ENCODE measurements at places on chromosomes 12 and 14. TPM values are rescaled to one million over a fixed set of nuclear protein-coding genes. Genes with fewer than 3 reads are reported as not detected.

WNT1 gene
- total RNA-seq = not detected

CD69 gene
- 0.25 TPM for total RNA-seq

TAS2R13 gene
- 0.41 TPM for total RNA-seq

MMP19 gene
- total RNA-seq = 2.2 TPM

RERG gene
- 4.5 TPM for total RNA-seq

COCH gene
- total RNA-seq = 0.60 TPM

DLK1 gene
- total RNA-seq = 2.8 TPM

CEBPE gene
- total RNA-seq = not detected

PMCH gene
- not detected for total RNA-seq

ETFBKMT gene
- 6.6 TPM for total RNA-seq

TTC9 gene
- total RNA-seq = 1.9 TPM

Measured in left ventricle myocardium inferior (tissue), 1 donor.